ENCODE measurements at places on chromosomes 6 and 20. TPM values are rescaled to one million over a fixed set of nuclear protein-coding genes. Genes with fewer than 3 reads are reported as not detected.

- H3K27me3 ChIP-seq, result no peaks in the 10 kb centered on the region
- H3K27ac ChIP-seq, result peak within 1 kb of the TSS; percentile 91
- H3K4me1 ChIP-seq, result peaks cover 34% of the 10 kb centered on the region
- no peaks in the 10 kb centered on the region for H3K36me3 ChIP-seq
Measured at GRCh38 chr6:7107578-7108195, at the start of gene RREB1. Gene RREB1 (plus strand): TSS chr6:7107961. CDS start chr6:7181912, 73,951 bp downstream.

DNA sequence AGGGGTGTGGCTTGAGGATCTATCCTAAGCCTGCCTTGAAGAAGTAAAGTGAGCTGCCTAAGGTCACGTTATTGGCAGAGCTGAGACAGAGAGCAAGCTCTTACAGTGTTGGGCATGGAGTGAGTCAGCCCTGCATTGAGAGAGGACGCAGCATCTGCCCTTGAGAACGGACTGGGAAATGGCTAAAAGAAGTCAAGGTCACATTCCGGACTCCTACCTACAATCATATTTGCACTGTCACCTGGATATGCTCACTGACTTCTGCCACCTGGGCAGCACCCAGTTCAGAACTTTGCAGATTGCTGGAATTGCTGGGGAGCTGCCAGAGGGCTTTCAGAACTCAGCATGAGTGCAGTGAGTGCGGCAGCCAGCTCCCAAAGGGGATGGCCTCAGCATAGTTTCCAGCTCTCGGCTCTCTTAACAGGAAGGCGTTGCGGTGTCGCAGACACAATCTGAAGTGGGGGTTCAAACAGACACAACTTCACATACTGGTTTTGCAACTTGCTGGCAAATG, 199.3 kb upstream of the SGK1 start:
- no peaks in the 10 kb centered on the region for H3K27me3 ChIP-seq
- no peaks in the 10 kb centered on the region for H3K36me3 ChIP-seq
- H3K27ac ChIP-seq, result peak overlapping the region; percentile 20
- DNase-seq, result peak; percentile 81
- H3K4me1 ChIP-seq, result no peaks in the 10 kb centered on the region
- H3K4me3 ChIP-seq, result no peak overlapping the region

The NRN1 gene
- polyA plus RNA-seq, result 4.3 TPM

The WFDC5 gene
- not detected for polyA plus RNA-seq

DNA sequence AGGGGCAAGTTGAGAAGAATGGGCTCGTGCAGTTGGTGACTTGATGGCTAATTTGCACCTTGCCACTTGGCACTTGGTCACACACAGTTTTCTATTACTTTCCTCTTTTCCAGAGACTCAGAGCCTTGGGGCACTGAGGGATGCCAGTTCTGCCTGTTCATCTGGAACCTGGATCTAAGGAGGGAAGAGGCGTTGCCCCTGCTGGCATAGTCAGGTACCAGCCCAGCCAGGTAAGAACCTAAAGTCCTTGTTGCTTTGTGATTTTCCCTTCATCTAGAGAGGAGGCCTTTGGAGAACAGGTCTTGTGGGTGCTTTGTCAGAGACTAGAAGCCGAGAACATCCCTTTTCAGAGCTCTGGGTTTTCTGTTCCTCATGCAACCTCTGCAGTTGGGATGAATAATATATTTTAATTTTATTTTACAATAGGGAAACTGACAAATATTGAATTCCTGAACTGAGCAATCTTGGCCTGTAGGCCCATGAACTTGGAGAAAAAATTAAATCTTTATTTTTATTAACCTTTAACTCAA, 11.4 kb downstream of the SYTL3 start:
- DNase-seq, result no peak
- no peaks in the 10 kb centered on the region for H3K36me3 ChIP-seq
- H3K27me3 ChIP-seq, result no peaks in the 10 kb centered on the region
- H3K27ac ChIP-seq, result no peak overlapping the region

- no peak overlapping the region for H3K4me3 ChIP-seq
- DNase-seq, result no peak
- H3K27me3 ChIP-seq, result no peaks in the 10 kb centered on the region
Measured at GRCh38 chr20:14801591-14802325, 464.3 kb upstream of the FLRT3 start.
